Endodermal cell (in vitro differentiated cells): ENCODE measurements at places on chromosomes 2 and 18.

GRCh38 chr2:181780047-181780651 is 99.8 kb upstream of the NEUROD1 start:
- no peak for DNase-seq

DNA sequence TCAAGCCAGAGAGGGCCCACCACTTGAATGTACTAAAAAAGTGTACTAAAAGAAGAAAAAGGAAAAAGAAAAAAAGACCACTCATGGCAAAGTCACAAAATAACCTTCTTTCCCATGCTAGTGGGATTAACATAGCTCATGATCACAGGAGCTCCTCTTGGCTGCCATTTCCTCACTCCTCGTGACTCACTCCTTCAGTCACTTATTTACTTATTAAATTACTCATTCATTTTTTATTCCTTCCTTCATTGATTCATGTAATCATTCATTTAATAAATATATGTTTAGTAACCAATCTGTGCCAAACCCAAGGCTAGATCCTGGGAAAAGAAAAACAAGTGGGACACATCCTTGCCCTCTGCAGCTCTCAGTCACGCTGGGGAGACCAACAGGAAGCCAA is 300.5 kb downstream of the INSIG2 start:
- DNase-seq, result no peak

GRCh38 chr2:240209493-240209892 is 69.0 kb upstream of the OTOS start:
- DNase-seq, result no peak

- DNase-seq, result no peak
Observed at GRCh38 chr18:44859751-44860439, 179.2 kb downstream of the SETBP1 start.

DNA sequence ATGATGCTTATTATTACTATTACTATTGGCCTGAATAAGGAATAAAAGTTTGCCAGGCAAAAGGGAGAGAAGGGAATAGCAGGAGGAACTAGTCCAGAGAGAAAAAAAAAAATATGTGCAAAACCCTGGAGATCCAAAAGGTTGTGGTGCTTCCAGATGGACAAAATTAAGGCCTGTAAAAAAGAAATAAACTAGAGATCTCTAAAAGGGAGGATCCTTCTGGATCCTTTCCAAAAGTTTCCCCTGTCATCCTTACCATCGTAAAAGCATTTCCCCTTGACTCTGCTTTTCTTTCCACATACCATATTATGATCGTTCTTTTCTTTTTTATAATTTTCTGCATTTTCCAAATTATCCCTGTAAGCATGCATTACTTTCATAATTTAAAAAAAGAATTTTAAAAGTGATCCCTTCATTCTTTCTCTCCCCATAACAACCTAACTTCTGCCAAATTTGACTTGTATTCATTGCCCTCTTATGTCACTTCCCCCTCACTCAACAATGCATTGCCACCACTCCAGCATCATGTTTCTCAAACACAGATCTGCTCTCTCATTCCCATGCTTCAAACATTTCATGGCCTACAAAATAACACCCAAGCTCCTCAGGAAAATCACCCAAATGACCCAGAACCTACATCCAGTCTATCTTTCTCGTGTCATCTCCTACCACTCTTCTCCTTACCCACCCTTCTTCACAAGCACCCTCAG is 40.3 kb downstream of the RBMS1 start:
- no peak for DNase-seq

DNA sequence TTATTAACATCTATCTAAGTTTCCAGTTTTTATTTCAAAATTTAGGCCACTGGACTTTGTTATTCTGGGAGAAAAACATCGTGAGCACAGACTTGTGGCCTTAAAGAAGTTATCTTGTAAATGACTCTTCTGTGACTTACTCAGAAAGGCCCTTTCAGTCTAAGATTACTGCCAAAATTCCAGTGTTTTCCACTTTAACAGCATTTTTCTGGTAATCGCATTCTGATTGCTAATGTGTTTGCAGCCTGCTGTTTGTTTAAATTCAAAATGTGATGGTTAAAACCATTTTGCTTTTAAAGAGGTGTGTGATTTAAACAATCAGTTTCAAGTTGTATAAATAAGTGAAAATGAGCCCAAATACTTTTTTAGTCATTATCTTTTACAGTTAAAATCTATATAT is 136.7 kb upstream of the DAPL1 start:
- no peak for DNase-seq

GRCh38 chr18:21362831-21363230 is 120.8 kb downstream of the GREB1L start:
- no peak for DNase-seq

GRCh38 chr2:101710471-101711318 is 13.2 kb downstream of the MAP4K4 start:
- DNase-seq, result no peak

GRCh38 chr2:172480301-172481218 is 53.2 kb downstream of the ITGA6 start:
- DNase-seq, result peak; percentile 47

DNA sequence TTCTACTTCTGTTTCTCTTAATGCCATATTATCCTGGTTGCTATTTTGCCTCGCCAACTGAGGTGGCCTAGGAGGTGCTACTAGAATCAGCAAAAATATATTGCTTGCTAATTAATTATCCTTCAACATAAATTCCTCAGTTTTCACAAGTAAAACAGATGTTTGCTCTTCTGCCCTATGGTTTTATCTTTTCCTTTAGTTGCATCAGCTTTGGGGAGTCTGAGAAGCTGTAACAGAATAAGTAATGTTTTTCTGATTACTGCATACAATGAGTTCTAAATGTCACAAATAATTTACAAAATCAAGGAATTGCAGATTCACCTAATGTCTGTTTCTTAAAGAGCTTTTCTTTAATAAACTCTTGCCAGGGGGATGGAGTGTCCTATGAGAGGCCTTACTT is 36.7 kb downstream of the GULP1 start:
- DNase-seq, result no peak

DNA sequence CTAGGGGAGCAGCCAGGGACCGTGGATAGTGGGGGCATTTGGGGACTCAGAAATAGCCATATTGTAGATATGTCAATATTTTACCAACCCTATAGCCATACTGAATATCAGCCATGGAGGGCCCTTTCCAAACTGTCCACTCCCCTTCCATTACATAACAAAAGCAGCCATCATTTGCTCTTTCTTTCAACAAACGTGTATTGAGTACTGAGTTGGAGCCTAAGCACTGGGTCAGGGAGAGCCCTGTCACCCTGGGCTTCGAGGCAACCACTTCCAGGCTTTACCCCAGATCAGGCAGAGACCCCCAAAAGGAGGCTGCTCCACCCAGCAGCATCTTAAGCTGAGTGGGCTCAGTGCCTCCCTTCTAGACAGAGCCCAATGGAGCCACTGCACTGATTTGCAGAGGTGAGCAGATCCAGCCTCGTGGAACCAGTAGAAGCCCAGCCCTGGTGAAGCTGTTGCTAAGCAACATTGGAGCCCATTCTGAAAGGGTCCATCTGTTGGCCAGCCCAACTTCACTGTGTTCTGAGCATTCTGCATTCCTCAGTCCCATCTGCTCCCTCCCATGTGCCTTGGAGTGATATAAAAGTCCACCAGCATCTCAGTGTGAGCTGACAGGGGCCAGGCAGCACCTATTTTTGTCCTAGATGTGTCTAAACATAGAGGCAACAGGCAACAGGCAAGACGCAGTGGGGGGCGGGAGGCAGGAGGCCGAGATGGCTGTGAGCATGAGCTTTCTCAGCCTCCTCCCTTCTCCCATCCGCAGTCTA is 112.1 kb downstream of the PLB1 start:
- DNase-seq, result no peak

DNA sequence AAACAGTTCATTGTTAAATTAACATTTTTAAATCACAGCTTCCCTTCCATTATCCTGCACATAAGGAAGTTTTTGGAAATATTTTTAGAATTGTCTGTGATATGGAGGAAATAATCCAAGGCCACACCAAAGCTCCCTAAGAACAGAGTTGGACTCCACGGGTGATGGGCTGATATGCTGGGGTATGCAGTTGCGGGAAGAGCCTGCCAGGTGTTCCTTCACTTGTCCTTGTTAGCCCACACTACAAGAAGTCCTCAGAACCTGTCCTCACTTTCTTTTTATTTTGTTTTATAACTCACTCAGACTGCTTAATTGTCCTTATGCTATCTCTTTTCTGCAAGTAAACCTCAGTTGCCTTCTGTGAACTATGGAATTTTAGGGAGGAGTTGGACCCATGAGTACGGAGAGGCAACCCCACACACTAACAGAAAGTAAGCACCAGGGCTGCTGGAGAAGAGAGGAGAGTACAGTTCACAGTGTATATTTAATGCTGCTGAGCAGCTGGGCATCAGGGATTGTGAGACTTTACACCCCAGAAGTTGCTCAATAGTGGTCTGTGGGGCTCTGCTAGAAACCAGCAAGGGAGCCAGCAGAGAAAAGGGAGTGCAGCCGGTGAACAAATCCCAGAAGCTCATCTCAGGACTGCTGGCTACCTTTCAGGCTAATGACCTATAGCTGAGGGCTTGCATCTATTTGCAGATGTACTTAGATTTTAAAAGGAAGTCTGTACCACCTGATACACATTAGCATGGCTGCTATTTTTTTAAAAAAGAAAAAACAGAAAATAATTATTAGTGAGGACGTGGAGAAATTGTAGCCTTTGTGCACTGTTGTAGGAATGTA is 280.1 kb upstream of the STON1 start:
- DNase-seq, result no peak

DNA sequence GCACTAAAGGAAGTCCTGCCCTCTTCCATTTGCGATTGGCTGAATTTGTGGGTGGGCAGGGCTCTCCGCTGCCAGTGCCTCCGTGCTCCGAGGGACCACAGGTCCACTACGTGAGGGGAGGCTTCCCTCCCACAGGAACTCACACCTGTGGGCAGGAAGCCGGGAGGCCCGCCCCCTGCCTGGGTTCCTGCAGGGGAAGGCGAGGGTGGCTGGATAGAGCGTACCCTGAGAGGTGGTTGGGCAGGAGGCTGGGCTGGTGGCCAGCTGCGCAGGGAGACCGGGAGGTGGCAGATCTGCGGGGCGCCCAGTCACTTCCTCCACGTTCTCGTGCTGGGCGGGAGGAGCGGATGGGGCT is 47.0 kb upstream of the PTH2R start:
- peak; percentile 81 for DNase-seq

DNA sequence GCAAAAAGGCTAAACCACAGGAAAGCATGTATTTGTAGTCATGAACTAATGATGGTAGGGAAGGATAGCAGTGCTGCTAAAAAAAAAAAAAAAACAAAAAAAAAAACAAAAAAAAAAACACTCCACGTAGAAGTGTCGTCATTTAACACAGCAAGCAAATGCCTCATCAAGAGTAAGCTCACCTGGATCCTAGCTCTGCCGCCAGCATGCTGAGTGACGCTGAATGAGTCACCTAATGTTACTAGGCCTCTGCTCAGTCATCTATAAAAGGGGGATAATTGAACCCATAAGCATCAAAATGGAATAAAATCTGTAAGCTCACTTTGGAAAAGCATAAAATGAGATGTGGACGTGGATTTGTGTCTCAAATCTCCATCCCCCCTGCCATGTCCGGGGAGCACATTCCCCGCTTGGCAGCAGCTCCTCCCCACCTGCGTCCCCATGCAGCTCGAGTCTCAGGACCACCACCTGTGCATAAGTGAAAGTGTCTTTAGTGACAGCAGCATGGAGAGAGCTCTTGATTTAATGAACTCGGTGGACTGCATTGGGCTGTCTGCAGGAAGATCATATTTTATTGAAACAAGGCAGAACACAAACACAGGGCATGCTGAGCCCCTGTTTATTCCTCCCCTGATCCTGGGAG is 427.5 kb downstream of the LRATD1 start:
- no peak for DNase-seq

DNA sequence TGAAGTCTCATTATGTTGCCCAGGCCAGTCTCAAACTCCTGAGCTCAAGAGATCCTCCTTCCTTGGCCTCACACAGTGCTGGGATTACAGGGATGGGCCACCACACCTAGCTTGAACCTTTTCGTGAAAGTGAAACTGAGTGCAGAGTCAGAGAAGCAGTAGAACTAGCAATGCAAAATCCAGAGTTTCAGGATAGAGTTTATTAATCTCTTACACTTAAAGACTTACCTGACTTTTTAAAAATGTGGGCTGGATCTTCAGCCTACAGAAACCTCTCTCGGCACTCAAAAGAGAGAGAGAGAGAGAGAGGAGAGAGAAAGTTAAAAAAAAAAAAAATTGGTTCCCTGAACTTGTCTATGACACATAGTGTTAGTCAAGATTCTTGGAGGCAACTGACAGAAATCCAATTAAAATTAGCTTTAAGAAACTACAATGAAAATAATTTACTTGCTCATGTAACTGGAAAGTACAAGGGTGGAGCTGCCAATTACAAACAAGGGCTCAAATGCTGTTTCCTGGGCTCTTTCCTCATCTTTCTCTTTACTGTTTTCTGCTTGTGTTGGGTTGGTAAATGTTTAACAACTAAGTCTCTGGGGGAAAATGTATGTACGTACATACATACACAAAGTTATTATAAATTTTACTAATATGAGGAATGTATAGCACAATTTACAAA is 98.1 kb upstream of the CERS6 start:
- DNase-seq, result no peak

DNA sequence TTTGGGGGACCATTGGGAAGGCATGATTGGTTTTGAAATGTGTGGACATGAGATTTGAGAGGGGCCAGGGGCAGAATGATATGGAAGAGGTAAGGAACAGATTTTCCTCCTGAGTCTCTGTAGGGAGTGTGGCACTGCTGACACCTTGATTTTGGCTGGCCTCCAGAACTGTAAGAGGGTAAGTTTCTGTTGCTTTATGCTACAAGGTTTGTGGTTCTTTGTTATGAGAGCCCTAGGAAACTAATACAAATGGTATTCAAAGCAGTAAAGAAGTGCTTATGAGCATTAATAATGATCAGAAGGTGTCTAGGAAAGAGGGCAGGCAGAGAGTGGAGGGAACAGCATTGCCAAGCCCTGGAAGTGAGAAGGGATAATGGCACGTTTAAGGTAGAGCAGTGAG is 574.3 kb upstream of the NXPH2 start:
- no peak for DNase-seq

DNA sequence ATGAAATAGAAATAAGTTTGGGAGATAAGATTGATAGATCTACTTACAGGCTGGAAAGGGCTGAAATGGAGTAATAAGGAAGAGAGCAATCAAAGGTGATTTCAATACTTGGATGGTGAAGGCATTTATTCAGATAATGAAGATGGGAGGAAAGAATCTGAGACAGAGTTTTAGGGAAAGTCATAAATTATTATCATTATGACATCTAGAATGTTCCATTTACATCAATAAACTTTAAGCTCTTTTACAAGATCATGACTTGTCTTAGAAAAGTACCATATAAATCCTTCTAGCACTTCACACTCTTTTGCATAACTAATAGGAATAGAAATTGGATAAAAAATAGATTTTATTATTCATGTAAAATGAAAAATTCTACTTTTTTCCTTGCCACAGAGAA is 2.2 kb downstream of the SCN9A start:
- no peak for DNase-seq

DNA sequence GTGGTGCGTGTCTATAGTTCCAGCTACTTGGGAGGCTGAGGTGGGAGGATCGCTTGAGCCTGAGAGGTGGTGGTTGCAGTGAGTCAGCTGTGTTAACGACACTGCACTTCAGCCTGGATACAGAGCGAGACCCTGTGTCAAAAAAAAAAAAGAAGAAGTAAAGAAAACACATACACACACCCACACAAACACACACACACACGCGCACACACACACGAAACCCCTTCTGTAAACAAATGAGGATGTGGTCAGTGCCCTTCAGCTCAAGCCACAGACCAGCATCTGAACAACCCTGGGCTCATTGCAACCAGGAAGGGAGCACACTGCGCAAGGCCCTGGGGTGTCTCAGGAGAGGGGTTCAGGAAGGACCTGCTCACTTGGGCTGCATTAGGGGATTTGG is 47.9 kb upstream of the KCNF1 start:
- DNase-seq, result no peak
